ENCODE measurements at places on chromosomes 5 and 9.
A peak's percentile ranks its signal among the peaks of the same experiment; 100 is the strongest.

DNA sequence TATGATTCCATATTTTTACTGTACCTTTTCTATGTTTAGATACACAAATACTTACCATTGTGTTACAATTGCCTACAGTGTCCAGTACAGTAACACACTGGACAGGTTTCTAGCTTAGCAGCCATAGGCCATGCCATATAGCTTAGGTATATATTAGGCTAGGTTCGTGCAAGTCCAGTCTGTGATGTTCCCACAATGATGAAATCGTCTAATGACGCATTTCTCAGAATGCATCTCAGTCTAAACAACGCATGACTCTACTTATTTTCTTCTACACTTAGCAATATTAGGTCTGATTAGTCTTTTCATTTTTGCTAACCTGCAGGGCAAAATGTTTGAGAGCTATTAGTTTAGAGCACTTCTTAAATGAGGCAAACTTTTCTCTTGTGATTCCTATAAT is 22.7 kb downstream of the OR2S2 start:
- DNase-seq, result no peak

DNA sequence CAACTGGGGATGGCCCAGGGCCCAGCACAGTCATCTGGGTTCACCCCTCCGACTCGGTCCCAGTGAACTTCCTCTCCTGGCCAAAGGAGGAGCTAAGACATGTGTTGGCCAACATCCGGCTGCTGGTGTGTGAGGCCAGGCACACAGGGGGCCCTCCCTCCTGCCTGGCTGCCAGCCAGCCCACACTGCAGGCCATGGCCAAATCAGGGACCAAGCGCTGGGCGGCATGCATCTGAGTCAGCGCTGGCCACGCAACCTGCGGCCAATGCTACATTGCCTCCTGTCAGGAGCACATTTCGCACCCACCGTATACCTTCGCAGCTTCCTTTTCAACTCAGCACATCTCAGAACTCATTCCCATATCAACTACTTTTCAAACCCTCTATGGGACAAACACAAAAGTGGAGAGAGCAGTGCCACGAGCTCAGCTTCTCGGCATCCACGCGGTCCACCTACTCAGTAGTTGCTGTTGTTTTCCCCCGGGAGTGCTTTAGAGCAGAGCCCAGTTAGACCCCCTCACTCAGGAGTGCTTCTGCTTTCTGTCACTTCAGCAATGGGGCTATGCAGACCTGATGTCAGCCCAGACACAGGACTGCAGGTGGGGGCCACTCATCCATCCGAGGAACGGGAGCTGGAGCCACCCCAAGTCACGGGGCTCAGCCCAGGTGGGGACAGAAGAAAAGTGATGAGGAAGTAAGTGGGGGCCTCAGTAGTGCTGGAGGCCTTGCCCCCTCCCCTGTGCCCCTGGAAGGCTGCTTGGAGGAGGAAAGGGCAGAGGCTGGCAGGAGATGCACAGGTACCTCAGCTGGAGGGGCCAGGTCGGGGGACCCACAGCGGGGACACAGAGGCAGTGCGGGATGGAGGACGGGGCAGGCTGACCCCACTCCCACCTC is 13.9 kb downstream of the NINJ1 start:
- DNase-seq, result peak; percentile 96

DNA sequence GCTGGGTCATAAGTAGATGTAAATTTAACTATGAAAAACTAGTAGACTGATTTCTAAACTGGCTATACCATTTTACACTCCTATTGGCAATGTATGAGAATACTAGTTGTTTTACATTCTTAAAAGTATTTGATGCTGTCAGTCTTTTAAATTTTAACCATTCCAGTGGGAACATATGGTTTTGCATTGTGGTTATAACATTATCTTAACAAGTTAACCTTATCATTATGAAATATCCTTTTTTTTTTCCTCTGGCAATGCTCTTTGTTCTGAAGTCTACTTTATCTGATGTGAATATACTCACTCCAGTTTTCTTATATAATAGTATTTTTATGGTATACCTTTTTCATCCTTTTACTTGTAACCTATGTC is 548.9 kb upstream of the CLINT1 start:
- no peak for DNase-seq

- no peak for DNase-seq
Measured at GRCh38 chr5:2441495-2442180, 309.8 kb downstream of the IRX2 start.

- no peak for DNase-seq
Measured at GRCh38 chr5:72180925-72181324, 73.7 kb downstream of the MAP1B start.

DNA sequence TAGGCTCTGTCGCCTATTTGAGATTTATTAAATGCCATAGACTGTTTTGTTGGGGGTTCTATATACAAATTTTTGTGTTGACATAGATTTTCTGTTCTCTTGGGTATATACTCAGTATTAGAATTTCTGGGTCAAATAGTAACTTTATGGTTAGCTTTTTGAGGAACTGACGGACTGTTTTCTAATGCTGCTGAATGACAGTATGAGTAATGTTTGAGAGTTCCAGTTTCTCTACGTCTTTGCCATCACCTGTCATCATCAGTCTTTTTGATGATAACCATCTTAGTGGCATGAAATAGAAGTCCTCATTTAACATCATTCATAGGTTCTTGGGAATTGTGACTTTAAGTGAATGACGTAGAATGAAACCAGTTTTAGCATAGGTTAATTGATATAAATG is 60.1 kb downstream of the CCDC171 start:
- no peak for DNase-seq

GRCh38 chr5:176619569-176620332 is 9.8 kb upstream of the GPRIN1 start:
- DNase-seq, result no peak

DNA sequence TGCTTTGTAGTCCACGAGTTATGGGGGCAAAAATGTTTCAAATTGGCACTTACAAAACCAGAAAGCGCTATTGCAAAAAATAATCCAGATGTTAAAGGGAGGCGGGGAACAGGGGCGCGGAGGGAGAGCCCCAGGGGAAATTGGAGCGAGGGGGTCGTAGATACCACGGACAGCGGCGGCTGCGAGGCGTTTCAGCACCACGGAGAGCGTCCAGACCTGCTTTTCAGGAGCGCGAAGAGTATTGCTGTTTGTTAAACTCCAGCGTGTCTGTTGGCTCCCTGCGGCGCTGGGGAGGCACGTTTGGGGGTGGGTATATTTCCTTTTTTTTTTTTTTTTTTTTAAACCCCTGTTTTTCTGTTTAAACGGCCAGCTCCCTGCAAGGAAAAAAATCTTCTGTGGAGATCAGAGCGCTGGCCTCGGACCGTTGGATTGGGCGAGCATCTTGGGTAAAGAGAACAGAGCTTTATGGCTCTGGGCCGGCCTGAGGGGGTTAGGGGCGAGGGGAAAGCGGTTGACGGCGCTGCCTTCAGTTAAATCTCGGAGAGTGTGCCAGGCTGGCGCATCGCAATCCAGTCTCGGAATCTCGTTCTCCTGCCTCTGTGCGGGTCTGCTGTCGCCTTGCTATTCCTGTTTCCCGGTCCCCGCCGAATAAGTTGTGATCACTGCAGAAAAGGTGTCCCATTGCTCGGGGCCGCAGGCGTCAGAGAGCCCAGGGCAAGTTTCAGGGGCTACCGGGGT is at the start of gene GLRA1:
TSS of gene GLRA1 (minus strand) at position 288 of the 738 bp plus-strand sequence. CDS start 302 bp downstream, outside the sequence.
- DNase-seq, result peak; percentile 14

GRCh38 chr5:137280656-137281055 is 218.5 kb downstream of the SPOCK1 start:
- no peak for DNase-seq

DNA sequence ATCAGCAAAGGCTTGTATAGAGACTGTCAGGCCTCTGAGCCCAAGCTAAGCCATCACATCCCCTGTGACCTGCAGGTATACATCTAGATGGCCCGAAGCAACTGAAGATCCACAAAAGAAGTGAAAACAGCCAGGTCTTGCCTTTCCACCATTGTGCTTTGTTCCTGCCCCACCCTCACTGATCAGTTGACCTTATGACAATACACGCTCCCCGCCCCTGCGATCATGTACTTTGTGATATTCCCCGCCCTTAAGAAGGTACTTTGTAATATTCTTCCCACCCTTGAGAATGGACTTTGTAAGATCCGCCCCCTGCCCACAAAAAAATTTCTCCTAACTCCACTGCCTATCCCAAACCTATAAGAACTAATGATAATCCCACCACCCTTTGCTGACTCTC is 18.6 kb upstream of the NPM1 start:
- DNase-seq, result no peak

DNA sequence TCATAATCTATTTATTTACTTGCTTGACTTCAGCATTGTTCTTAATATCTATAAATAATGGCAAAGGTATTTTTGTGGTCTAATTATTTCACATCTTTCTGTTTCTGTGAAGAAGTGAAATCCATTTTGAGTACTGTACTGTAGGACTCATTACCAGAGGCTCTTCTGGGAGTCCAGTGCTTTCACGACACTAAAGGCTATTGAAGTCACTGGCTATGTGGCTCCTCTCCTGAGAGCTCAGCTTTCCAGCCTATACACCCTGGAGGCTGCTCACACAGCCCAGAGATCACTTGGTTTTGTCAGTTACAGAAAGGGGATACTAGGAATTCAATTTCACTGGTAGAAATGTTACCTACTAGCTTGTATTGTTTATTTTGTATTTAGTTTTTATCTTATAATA is 547.3 kb downstream of the TAF11L14 start:
- DNase-seq, result no peak

GRCh38 chr5:82339792-82340191 is 61.6 kb upstream of the RPS23 start:
- DNase-seq, result no peak

DNA sequence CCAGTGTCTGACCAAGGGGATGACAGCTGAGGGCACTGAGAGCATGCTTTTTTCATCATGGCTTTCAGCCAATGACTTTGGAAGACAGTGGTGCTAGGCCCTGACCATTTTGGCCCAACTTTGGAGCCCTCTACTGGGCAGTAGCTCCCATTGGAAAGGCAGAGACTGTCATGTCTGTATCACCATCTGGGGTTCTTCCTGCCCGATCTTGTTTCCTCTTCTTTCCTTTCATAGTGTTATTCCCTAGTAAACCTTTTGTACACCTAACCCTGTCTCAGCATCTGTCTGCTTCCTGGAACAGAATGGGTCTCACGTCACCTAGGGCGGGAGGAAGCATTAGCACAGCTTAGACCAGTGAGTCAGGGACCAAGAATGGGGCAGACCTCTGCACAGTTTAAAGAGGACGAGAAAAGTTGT is 97.4 kb upstream of the MAST4 start:
- DNase-seq, result peak; percentile 26

- DNase-seq, result peak; percentile 24
Measured at GRCh38 chr5:173591056-173591514, 25.4 kb downstream of the BOD1 start.

DNA sequence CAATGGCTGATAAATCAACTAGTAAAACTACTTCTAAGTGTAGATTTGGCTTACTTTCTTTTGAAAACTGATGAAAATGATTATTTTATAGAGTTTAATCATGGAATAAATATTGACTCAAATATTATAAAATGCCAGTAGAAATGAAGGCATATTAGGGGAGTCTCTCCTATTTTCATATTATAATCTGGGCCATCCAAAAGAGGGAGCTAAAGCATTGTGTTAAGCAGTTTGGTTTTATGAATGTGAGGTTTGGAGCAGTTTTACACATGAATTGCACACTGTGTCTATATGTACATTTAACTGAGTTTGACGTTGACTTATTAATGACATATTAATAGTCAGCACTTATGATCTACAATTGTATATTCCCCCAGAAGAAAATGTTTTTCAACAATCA is 17.4 kb downstream of the CDH9 start:
- DNase-seq, result no peak

GRCh38 chr5:125484272-125484741 is 737.9 kb upstream of the ZNF608 start:
- peak; percentile 8 for DNase-seq

- DNase-seq, result peak; percentile 67
Measured at GRCh38 chr5:9188131-9188530, 357.7 kb downstream of the SEMA5A start.

GRCh38 chr5:175715627-175716522 is 58.0 kb downstream of the HRH2 start:
- DNase-seq, result no peak

GRCh38 chr9:88660611-88661010 is 125.6 kb downstream of the NXNL2 start:
- DNase-seq, result no peak

GRCh38 chr9:69136779-69137178 is 37.3 kb upstream of the TJP2 start:
- DNase-seq, result no peak

- DNase-seq, result no peak
Measured at GRCh38 chr5:95822043-95822541, 434 bp downstream of the GLRX start.

- DNase-seq, result no peak
Measured at GRCh38 chr5:53418409-53418808, 62.0 kb upstream of the FST start.

DNA sequence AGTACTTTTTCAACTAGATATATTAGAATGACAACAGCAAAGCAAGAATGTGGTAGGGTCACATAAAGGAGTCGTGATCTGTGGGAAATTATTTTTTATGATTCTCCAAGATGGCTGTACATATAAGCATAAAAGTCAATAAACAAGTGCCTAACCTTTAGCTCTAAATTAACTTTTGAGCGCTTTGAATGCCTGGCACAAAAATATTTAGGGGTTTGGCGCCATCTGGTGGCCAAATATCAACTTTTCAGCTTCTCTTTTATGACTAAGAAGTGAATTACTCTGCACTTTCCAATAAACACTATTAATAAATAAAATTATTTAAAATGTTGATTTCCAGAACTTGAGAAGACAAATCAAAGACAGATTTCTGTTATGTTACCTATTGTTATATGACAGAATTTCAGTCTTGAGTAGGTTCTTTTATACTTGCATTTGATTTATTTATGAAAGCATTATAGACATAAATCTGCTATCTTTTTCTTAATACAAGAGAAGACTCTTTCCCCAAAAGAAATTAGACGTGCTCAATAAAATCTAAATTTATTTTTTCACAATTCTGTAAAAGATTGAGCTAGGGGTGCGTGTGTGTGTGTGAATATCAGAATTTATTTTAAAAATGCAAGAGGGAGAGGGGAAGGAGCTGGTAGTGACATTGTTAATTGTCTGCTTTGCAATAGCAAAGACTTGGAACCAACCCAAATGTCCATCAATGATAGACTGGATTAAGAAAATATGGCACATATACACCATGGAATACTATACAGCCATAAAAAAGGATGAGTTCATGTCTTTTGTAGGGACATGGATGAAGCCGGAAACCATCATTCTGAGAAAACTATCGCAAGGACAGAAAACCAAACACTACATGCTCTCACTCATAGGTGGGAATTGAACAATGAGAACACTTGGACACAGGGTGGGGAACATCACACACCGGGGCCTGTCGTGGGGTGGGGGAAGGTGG is 36.7 kb upstream of the ARRDC3 start:
- no peak for DNase-seq

DNA sequence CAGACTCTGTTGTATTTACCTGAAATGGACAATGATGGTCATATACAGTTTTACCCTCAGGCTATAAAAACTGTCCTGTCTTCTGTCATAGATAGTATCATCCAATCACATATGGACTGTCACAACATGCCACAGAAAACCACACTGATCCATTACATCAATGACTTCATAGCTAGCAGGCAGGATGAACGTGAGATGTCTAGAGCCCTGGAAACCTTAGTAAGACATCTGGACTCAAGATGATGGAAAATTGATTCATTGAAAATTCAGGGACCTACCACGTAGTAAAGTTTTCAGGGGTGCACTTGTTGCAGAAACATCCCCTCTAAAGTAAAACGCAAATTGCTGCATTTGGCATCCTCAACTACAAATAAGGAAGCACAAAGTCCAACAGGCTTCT is 284.4 kb upstream of the RGMB start:
- no peak for DNase-seq
